Activated CD4-positive, alpha-beta T cell treated with anti-CD3 and anti-CD28 coated beads, Interleukin-2, amount 50 U/mL, for 1 hour (primary cell): ENCODE measurements at places on chromosomes 11 and 22.
A peak's percentile ranks its signal among the peaks of the same experiment; 100 is the strongest.

DNA sequence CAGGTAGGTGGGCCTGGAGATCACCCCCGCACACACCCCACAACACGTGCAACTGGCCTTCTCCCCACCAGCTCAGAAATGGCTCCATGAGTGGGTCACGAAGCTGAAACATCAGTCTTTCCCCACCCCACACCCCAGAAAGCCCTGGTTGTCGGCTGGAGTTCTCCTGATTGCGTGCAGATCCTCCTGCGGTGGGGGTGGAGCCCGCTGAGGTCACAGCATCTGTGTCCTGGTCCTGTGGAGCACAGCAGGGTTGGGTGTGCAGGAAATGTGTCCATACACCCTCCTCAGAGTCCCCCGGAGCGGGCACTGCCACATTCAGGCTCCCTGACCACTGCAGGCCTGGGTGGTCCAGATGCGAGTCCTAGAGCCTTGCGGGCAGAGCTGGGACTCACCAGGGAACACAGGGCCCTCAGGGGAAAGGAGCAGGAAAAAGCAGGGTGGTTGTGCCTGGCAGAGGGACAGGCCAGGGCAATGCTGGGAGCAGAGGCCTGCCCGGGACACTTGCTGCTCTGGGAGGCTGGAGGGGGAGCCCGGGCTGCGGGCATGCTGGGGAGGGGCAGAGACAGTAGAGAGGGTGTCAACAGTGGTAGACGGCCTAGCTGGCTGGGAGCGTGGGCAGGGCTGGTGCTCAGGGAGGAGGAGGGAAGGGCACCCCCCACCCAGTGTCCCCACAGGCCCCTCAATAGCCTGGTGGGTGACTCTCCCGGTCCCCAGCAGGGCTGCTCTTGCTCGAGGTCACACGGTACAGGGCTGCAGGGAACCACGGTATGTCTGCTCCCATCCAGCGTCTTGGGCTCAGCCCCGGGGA is 42.4 kb upstream of the PPARA start:
- DNase-seq, result no peak

GRCh38 chr11:45899448-45900174 is 7.5 kb downstream of the FREY1 start:
- peak; percentile 57 for DNase-seq

- no peak for DNase-seq
Observed at GRCh38 chr11:131896978-131897615, 526.7 kb downstream of the NTM start.

GRCh38 chr22:47618180-47619010 is 855.9 kb downstream of the TBC1D22A start:
- no peak for DNase-seq

GRCh38 chr22:49547751-49548239 is 279.9 kb downstream of the BRD1 start:
- DNase-seq, result no peak

DNA sequence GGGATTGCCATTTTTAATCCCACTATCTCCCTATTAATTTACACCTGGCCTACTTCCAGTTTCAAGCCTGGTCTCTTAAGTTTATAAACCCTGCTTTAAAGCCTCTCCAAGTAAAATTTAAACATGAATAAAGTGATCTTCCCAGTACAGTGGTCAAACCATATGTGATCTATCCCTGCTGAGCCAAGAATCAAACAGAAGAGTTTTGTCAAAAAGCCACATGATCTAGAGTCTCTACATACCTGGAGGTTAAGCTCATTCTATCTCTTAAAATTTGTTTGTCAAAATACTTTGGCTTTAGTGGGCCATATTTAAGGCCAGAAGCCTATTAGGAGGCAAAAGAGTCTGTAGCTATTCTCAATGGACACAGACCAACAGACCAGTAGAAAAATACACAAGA is 42.9 kb upstream of the DDI1 start:
- DNase-seq, result no peak
